ENCODE measurements at places on chromosomes 6 and 20.

GRCh38 chr20:1830240-1830639, 65.0 kb upstream of the SIRPA start:
- DNase-seq, result no peak

DNA sequence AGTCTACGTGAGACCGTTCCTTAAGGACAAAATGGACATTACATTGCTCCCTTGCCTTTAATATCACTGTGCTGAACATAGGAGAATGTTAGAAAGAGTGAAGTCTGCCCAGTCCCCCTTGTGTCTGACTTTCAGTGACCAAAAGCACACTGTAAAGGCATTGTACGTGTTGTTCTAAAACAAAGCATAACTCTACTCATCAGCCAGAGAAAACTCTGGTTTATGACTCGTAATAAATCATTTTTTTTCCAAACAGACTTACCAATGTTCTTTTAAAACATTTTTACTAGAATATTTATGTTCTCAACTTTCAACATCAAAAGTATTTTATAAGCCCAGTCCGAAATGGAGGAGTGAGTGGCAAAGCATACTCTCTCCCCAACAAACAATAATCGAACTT, 262.5 kb downstream of the GJA1 start:
- no peak for DNase-seq

DNA sequence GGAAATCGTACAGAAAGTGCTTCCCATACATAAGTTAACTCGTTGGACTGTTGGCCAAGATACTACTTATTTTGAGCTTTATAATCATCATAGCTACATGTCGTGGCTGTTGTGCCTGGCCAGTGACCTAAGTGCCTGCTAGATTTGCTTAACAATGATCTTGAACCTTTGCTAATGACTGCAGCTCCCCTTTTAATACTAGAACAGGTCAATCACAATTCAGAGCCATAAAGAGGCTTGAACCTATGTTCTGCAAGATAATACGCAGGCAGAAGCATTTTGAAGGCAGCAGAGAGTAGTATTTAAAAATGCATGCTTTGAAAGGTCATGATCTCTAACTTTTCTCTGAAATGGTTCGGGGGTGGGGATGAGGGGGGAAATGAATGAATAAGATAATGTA, 2.5 kb downstream of the MRS2 start:
- no peak for DNase-seq

- no peak for DNase-seq
Measured at GRCh38 chr6:40232698-40233097, 298.4 kb upstream of the MOCS1 start.

- no peak for DNase-seq
Measured at GRCh38 chr6:53020005-53020744, 25.1 kb upstream of the GSTA4 start.

DNA sequence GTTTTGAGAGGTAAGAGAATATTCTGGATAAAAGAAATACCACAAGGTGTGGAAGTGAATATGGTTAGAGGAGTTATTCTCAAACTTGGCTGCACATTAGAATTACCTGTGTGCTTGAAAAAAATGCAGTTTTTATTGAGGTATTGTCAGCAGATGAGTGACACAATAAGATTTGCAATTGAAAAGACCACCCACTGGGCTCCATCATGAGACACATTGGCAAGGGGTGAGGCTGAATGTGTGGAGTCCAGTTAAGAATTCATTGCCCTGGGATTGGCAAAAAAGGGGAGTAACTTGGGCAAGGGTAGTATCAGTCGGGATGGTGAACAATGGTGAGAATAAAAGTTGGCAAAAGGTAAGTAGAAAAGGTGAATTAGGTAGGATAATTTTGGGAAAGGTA, 63.5 kb downstream of the MEI4 start:
- no peak for DNase-seq

- DNase-seq, result no peak
Measured at GRCh38 chr6:135230711-135231468, 49.8 kb downstream of the MYB start.

GRCh38 chr6:89734526-89734925, 85.1 kb downstream of the MDN1 start:
- no peak for DNase-seq

DNA sequence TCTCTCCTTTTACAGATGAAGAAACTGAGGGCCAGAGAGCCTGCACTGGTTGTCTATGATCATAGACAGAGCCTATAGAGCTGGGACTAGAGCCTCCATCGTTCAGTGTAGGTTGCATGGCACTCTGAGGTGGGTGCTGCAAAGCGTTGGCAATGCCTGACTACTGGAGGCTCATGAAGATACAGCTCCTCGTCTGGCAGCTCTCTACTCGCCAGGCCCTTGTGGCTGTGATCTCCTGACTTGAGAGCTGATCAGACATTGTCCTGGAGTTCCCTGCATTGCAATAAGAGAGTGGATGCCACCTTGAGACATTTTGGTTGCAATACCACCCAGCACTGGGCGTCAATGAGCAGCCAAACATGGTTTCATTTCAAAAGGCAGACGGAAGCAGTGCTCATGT, 270.1 kb upstream of the ARID1B start:
- DNase-seq, result no peak
